Activated CD4-positive, CD25-positive, alpha-beta regulatory T cell (primary cell): ENCODE measurements at places on chromosomes 3 and 15.

DNA sequence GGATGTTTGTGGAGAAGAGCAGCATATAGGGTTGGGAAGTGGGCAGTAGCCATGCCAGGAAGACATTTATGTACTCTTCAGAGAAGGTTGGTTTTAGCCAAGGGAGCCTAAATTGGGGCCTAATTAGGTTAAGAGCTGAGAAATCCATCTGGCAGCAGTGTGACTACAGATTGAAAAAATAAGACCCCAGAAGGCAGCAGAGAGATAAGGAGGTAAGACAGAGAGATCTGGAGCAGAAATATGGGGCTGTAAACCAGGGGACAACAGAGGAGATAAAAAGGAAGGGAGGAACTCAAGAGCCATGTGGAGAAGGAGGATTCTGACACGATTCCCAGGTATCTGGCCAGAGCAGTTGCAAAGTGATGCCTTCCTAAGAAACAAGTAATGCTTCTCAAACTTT lies 23.3 kb downstream of the LYSMD2 start:
- no peak for DNase-seq

GRCh38 chr15:92014281-92015030 lies 160.9 kb downstream of the SLCO3A1 start:
- no peak for DNase-seq

DNA sequence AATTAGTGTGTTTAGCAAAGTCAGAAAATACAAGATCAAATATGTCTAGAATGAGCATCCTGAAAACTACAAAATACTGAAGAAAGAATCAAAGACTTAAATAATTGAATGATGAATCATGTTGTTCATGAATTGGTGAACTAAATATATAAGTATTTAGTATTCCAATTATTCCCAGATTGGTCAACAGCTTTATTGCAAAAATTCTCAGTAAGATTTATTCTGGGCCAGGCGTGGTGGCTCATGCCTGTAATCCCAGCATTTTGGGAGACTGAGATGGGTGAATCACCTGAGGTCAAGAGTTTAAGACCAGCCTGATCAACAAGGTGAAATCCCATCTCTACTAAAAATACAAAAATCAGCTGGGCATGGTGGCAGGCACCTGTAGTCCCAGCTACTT lies 250.0 kb upstream of the NECTIN3 start:
- DNase-seq: no peak

GRCh38 chr3:170491901-170492300 lies 73.2 kb downstream of the CLDN11 start:
- no peak for DNase-seq

DNA sequence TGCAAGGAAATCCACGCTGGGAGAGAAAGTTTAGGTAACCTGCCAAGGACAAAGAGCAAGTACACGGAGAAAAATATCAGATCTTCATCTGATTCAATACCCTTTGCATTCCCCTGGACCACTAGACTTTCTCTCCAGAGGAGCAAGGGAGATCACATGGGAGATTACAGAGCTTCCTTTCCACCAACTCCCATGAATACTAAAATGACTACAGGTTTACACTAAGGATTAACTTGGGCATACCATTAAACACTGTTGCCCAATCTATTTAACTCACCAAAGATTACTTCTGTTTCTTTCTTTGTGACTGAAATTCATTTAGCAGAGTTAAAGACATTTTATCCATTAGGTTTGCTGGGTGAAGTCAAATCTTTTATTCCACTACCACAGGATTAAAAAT lies 71.2 kb downstream of the RYK start:
- no peak for DNase-seq

GRCh38 chr3:173402656-173403055 lies 5.1 kb downstream of the NLGN1 start:
- no peak for DNase-seq

DNA sequence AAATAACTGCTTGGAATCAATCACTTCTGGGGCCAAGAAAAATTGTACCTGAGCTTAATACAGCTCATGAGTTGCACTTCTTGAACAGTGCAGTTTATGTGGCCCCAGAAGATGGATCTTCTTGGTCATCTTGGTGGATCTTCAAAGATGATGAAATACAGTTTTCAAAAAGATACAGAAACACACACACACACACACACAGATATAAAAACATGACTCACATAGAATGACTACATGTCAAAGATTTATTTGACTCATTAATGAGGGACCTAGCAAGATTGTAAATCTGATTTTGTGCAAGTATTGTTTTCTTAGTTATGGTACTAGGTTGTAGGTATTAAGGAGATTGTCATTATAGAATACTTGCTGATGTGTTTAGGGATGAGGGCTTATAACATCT lies 32.6 kb downstream of the PDCD6IP start:
- DNase-seq: no peak

DNA sequence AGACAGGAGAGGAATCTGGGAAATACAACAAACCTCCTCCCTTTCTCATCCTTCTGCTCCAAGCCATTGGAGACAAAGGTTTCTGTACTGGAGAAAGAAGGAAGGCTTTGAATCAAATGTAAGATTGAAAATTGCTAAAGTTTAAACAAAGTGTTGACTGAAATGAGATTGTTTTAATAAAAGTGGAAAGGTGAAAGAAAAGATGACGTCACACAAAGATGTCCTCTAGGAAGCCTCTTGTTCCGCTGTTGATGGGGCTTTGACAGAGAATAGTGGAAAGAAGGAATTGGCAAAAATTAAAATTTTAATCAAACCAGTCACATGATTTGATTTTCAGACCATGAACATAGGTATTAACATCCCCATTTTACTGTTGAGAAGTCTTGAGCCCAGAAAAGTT lies 967.6 kb downstream of the NAALADL2 start:
- DNase-seq: no peak

DNA sequence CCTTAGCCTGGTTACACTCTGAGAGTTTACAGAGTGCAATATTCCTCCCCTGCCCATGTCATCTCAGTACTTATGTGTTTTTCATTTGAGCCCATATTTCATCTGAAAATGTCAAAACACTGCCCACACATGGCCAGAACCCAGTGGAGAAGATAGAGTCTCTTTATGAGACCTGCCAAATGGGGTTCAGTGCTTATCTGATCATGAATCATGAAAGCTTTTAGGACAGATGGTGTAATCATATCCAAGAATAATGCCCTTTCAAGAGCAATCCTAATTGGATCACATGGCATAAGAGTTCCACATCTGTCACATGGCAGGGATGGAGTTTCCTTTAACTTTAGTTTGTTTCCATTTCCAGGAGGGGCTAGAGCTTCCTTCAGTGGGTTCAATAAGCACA lies 77.2 kb upstream of the AGBL1 start:
- DNase-seq: no peak

- DNase-seq: no peak
These were observed 287.3 kb upstream of the COL8A1 start for GRCh38 chr3:99351122-99351521.

DNA sequence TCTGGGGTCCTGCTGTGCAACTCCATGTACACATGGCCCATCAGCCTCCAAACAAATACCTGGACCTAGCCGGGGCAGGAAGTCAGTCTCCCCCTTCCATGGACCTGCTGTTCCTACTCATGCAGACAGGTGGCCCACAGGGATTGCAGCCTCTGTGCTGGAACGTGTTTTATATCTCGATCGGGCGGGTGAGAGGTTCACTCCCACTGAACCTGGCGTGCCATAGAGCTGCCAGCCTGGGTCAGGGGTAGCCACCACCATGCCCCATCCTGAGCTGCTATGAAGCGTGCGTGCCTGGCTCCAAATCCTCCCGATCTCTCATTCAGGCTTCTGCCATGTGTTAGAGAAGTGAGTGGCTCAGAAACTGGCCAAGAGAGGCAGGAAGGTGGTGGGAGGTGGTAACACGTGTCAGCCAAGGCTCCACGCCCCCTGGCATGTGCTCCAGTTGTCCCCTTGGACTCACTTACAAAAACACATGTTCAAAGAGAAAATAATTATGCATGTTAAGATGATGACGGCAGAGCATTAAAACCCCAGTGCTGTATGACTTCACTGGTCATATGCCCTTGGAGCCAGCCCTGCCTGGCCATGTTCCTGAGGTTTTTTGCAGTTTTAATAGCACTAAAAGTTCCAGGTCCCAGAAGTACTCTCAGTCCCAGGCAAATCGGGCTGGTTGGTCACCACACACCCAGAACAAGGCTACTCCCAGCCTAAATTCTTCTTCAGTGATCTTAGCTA lies 30.6 kb downstream of the CTSH start:
- DNase-seq: no peak

DNA sequence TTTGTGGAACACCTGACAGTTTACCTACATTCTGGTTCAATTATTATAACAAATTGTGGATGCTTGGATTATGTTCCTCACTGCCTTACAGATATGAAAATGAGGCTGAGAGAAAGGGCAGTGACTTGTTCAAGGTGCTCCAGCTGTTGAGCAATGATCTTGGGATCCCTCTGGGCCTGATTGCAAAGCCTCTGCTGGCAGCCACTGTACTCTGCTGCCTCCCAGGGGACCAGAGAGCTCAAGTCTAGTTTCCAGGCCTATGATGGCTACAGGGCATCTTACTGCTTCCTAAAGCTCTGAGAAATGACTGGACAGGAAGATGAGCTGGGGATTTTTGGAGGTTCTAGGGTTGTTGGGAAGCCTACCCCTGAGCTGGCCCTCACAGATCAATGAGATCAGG lies 2.3 kb upstream of the SHC4 start:
- DNase-seq: no peak

DNA sequence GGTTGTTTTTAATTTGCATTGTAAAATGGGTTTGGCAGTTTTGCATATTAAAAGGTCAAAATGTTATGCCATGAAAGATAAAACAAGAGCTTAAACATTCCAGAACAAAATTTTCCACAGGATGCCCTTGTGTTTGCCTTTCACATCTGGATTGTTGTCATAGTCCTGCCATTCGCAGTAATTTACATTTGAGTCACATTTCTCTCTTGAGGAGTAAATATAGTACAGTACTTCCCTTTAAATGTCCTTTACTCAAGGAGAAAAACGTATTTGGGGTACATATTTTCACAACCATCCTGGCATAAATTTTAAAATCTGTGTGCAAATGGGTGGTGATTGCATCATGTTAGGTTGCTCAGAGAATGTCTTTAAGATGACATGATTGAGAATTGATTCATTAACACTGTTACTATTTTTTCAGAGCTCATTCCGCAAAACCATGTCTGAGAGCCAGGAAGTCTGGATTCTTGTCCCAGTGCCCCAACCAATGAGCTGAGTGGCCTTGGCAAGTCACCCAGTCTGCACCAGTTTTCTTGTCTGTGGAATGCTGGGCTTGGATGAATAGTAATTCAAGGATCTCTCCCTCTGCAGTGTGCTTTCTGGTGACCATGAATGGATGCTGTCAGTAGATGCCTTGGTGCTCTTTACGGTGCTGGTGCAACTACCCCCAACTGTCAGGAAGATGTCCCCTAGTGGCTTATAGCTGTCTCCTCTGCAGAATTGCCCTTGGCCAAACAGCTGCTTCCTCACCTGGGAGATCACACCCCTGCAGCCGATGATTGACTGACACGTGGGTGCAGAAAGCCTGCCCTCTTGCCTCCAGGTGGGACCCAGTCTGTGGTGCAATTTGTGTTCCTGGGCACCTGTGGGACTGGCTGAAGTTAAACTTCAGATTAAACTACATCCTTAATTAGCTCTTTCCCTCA lies 43.0 kb downstream of the ABHD5 start:
- DNase-seq: no peak
